H4 (cell line): ENCODE measurements at places on chromosomes 2 and 18. TPM values are rescaled to one million over a fixed set of nuclear protein-coding genes. Genes with fewer than 3 reads are reported as not detected.

OSR1 gene
- 1.3 TPM in 2 replicates for total RNA-seq

FAM228A gene
- not detected in 2 replicates for total RNA-seq

SERPINB13 gene
- total RNA-seq = not detected in 2 replicates

KCNG2 gene
- total RNA-seq = not detected in 2 replicates

MRPS9 gene
- total RNA-seq = 31.1 and 33.0 TPM in 2 replicates

PROC gene
- total RNA-seq = 1.3 and 2.6 TPM in 2 replicates

IER3IP1 gene
- total RNA-seq = 51.6 and 51.9 TPM in 2 replicates

MEP1B gene
- not detected in 2 replicates for total RNA-seq

ZDBF2 gene
- 4.1 and 6.1 TPM in 2 replicates for total RNA-seq

BCL2 gene
- total RNA-seq = 2.7 and 2.9 TPM in 2 replicates

AMER3 gene
- not detected in 2 replicates for total RNA-seq

ANKRD30B gene
- 0.08 and 0.33 TPM in 2 replicates for total RNA-seq

TMEM178A gene
- total RNA-seq = not detected in 2 replicates

MC5R gene
- 0.10 TPM in 1 of 2 replicates, not detected in the other for total RNA-seq

DSG4 gene
- total RNA-seq = not detected in 2 replicates

MLPH gene
- 7.7 and 9.9 TPM in 2 replicates for total RNA-seq

IL1R1 gene
- 7.9 and 8.0 TPM in 2 replicates for total RNA-seq

DNA sequence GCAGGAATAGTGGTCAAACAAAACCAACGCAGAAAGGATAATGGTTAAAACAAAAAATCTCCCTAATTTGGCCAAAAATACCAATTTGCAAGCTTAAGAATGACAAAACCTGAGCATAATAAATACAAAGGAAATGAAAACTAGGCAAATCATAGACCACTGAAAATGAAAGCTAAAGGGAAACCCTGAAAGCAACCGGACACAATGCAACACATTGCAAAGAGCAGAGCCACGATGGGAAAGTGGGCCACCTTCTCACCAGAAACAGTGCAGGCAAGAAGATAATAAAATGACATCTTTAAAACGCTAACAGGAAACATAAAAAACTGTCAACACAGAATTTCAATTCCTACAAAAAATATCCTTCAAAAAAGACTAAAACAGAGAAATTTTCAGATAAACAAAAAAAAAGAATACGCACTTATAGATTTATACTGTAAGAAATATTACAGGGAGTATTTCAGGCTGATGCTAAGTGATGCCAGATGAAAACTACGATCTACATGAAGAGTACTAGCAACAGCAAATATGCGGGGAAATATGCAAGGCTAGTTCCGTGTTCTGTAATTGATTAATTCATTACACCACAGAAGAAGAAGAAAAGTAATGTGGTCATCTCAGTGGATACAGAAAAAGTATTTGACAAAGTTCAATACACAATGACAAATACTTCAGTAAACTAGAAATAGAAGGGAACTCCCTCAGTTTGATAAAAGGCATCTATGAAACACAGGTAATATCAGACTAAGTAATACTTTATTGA, 239.5 kb downstream of the L3MBTL4 start:
- no peak for DNase-seq

DNA sequence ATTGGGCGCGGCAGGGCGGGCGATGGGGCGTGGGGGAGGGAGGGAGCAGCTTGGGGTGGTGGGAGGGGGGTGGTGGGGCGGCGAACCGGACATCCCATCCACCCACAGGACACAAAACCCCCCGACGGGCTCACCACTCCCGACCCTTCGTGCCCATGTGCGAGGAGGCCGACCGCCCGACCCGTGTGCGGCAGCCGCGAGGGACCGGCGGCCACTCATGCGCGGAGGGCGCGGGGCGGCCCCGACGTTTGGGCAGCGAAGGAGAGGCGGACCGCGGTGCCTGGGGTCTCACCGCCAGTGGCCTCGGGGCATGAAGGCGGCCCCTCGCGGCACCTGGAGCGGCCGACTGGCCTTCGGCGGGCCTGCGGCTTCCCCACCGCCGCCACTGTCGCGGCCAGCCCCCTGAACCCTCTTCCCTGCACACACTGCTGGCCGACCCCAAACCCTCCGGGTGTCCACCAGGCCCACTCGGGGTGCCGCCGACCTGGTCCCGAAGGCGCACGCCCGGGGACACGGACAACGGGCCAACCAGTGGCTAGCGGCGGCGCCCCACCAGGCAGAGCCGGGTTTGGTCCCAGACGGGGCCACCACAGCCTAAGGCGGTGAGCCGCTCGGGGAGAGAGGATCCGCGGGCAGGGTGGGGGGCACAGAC, 94.6 kb upstream of the ANKRD30BL start:
- DNase-seq = no peak

DNA sequence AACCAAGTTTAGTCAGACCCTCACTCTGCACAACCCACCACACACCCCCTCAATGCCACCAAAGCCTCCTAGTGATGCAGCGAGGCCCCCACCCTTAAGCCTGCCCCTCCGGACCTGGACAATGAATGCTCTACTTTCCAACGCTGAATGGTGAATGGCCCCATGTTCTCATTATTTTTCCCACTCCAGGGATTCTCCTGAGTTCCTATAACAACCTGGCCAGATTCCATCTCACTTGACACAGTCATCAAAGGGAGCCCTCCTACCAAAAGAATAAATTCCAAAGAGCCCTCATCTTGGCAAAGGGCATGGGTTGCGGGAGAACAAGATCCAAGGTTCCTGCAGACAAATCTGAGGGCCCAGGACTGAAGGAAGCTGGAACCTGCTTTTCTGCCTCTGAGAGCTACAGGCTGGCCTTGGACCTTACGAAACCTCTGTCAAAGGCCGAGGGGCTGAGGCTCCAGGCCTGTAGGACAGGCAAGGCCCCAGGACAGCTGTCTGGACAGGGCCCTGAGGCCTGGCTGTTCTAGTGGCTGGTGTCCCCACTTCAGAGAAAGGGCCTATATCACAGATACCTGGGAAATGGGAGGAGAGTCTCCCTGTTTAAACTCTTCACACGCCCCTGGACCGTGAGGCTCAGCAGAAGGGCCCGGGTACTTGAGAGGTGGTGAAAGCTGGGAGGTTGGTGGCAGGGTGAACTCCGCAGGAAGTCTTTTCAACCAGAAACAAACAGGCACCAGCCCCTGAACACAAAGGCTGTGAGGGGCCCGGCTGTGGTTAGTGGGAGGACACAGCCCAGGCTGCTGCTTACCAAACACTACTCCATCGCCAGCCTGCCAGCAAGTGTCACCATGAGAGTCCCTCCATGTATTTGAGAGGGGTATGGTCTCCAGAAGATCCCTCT, 27.3 kb downstream of the SFXN5 start:
- no peak for DNase-seq

DNA sequence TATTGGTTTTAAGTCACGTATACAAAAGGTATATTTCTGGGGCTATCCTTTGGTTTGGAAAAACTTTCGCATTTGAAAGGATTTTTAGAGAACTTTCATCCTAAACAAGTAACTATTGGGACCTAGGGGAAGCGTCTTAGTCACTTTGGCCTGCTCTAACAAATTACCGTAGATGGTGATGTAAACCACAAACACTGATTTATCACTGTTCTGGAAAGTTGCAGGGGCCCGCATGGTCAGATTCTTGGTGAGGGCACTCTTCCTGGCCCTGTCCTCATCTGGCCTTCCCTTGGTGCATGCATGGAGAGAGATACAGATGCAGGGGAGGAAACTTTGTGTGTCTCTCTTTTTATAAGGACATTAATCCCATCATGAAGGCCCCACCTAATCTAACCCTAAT, 49.1 kb upstream of the ANKRD62 start:
- DNase-seq = no peak

- no peak for DNase-seq
These were observed 403.3 kb upstream of the SMIM21 start for GRCh38 chr18:75830828-75831227.

- DNase-seq = no peak
These were observed 435.8 kb upstream of the DDX18 start for GRCh38 chr2:117378653-117379052.

- DNase-seq = no peak
These were observed 22.4 kb downstream of the FOSL2 start for GRCh38 chr2:28415010-28415409.

GRCh38 chr2:152546230-152546837, 170.9 kb downstream of the PRPF40A start:
- DNase-seq = no peak

GRCh38 chr2:221792971-221793521, 220.9 kb upstream of the EPHA4 start:
- no peak for DNase-seq

DNA sequence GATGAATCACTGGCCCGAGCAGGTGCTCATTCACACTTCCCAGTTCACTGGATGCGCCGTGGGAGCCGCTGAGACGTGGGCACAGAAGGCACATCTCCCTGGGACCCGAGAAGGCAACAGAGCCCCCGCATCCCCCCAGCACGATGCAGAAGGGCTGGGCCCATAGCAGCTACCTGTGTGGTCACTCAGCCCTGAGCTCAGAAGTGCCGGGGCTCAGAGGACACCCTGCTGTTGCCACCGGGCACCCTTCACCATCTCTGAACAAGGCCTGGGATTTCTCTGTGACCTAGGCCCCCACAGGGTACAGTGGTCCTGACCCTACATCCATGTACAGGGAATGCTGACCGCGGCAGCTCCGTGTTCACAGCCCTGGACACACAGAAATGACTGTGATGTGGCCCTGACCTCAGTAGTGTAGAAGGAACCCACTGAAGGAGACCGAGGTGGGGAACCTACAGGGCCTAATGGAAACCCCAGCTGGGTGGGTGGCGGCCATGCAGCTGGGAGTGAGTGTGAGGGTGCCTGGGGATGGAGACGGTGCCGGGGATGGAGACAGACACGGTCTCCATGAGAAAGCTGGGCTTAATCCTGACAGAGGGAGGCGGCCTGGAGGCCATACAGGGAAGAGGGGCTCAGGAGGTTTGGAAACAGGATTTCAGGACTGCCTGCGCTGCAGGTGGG, 111.9 kb upstream of the OTOS start:
- no peak for DNase-seq

- no peak for DNase-seq
These were observed 745.6 kb upstream of the RAB6C start for GRCh38 chr2:129233751-129234406.

- no peak for DNase-seq
These were observed at the start of gene RNPEPL1 for GRCh38 chr2:240567872-240568677. Gene RNPEPL1 (plus strand): TSS chr2:240568484. CDS start chr2:240568587, 103 bp downstream.

DNA sequence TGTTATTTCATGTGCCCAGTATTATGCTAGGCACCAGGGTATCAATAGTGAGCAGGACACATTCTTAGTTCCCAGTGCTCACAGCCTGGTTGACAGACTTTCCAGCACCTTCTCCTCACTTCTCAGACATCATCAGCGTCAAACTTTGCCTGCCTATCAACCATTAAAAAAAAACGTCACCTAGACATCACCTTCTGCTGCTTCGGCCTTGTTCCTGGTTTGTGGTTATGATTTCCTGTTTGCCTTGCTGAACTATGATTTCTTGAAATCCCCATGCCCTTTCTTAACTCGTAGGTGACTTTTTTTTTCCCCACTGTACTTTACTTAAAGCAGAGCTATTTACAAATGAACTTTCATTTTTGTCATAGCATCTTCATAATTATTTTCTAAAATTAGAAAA, 60.4 kb upstream of the NABP1 start:
- peak; percentile 49 for DNase-seq

DNA sequence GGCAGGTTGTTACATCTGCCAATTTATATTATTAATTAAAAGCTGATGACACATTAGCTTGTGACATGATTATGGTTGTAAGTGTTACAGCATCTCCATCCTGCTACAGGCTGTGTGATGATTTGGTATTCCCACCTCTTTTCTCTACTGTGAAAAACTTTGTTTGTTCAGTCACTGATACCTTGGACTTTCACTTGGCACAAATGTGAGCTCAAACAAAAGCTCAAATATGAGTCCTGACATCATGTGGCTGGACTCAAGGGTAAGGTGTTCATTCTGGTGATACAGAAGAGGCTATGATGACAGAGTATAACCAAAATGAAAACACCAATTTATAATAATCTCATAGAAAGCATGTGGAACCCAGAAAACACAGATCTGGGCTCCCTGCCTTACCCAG, 11.4 kb upstream of the IL36A start:
- DNase-seq = no peak

GRCh38 chr2:219724628-219725027, 97.2 kb downstream of the SLC4A3 start:
- DNase-seq = peak; percentile 64

DNA sequence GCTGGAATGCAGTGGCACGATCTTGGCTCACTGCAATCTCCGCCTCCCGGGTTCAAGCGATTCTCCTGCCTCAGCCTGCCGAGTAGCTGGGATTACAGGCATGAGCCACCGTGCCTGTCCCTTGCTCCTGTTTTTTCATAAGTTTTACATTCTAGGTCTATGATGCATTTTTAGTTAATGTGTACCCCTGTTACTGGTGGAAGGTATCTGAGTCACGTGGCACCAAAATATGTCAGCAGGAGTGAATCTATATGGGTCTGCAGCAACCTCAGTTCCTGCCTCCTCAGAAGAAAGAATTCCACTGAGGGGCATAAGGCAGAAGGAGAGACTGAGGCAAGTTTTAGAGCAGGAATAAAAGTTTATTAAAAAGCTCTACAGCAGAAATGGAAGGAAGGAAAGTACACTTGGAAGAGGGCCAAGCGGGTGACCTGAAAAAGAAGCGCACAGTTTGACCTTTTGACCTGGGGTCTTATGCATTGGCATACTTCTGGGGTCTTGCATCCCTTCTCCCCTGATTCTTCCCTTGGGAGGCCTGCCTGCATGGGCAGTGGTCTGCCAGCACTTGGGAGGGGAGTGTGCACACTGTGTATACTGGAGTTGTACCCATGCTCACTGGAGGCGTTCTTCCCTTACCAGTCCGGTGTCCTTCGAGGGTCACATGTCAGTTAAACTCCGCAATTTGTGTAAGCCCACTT, 1.1 kb upstream of the MFSD2B start:
- no peak for DNase-seq

- peak; percentile 6 for DNase-seq
These were observed 748.7 kb upstream of the CHAC2 start for GRCh38 chr2:53018825-53019425.
